OCI-M1 (cell line): ENCODE measurements at places on chromosomes 1 and 21.
A peak's percentile ranks its signal among the peaks of the same experiment; 100 is the strongest.

- DNase-seq = no peak
Observed at GRCh38 chr1:202278751-202279150, 63.0 kb downstream of the UBE2T start.

- peak; percentile 70 for DNase-seq
Observed at GRCh38 chr1:185207980-185208602, 51.1 kb downstream of the SWT1 start.

DNA sequence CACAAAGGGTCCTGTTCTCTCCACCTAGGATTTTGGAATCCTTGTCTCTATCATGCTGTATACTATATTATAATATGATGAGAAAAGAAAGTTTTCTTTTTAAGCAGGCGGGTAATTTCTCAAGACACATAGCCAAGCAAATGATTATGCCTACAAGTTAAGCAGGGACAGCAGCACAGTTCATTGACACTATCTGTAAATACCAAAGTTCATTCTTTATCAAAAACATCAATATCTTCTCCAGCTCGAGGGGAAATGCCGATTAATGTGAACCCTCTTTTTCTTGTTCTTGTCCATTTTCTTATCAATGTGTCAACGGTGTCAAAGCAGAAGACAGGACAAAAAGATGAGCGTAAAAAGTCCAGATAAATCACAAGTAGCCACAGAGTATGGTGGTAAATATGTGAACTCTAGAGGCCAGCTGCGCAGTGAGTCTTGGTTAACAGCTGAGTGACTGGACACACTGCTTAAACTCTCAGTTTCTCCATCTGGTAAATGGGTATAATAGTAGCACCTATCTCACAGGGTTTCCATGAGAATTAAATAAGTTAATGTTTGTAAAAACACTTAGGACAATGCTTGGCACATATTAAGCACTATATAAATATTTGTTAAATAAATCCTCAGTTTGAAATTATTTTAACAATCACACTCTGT lies 30.9 kb downstream of the LPAR3 start:
- no peak for DNase-seq

GRCh38 chr1:59504276-59504675 lies 207.4 kb downstream of the FGGY start:
- no peak for DNase-seq

- DNase-seq = peak; percentile 57
Observed at GRCh38 chr1:119815361-119815760, 4.1 kb upstream of the REG4 start.

- DNase-seq = no peak
Observed at GRCh38 chr1:198977909-198978308, 339.1 kb downstream of the PTPRC start.

GRCh38 chr1:62384276-62385005 lies 52.4 kb upstream of the USP1 start:
- DNase-seq = peak; percentile 12

DNA sequence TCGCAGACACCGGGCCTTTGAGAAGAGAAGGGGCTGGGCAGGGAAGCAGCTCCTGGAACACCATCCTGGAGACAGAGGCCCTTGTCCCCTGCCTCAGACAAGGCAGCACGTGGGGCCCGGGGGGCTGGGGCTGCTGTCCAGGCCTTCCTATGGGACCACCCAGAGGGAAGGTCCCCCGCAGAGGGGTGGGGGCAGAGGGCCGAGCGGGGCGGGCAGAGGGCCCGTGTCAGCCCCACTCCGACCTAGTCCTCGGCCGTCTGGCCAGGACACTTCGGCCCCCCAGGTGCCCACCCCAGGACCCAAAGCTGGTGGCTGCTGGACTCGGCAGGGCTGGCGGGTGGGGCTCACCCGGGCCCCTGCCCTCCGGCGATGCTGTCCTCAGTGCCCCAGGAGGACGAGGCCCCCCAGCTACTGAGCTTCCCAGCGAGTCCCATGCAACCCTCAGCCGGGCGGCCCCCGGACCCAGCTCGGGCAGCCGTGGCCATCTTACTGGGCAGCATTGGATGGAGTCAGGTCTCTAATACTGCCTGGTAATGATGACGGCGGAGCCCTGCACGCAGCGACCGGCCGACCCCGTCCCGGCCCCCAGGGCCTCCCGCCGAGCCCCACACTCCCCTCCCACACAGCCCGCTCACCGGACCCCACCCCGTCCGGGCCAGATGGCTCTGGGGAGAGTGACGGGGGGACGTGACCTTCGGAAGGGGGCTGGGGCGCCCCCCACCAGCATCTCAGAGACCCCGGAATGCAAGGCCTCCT lies 6.9 kb upstream of the TTLL10 start:
- no peak for DNase-seq

DNA sequence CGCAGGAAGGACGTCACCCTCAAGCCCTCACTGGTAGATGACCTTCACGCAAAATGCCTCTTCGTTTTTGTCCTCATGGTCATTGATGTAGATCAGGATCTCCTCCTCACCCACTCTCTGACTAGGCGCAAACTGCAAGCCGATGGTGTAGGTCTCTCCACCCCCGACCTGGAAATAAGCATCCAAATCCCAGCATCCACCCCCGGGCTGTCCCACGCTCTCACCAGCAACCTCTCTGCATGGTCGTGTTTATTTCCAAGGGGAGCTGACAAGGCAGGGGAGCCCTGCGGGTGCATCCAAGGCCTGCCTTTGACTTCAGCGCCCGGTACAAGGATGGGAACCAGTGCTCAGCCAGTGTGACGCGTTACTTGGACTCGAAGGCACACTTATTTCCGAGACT lies 129.0 kb downstream of the NPHP4 start:
- DNase-seq = no peak

- peak; percentile 28 for DNase-seq
Observed at GRCh38 chr1:219798283-219799030, 129.9 kb downstream of the SLC30A10 start.

- DNase-seq = peak; percentile 46
Observed at GRCh38 chr1:26078286-26079177, 11.1 kb upstream of the TRIM63 start.

- DNase-seq = no peak
Observed at GRCh38 chr21:26157801-26158200, 12.8 kb downstream of the APP start.

DNA sequence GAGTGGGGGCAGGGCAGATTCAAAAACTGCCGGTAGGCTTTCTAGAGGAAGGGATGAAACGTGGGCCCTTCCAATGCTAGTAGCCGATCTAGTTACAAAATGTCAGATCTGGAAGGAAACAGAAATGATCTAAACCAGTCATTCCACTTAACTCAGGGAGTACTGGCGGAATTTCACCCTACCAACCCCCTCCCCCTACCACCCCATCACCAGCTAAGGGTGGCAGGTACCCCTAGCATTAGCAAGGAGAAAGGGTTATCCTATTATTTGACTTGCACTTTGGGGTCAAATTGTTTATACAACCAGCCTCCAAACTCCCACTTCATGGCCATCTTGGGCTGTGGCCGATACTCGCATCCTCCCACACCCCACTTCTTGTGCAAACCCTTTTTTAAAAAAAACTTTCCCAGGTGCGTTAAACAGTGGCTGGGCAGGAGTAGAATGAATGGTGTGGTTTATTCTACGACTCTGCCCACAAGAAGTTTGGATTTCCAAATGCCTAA lies 644 bp upstream of the MRPL24 start:
- DNase-seq = no peak

- peak; percentile 86 for DNase-seq
Observed at GRCh38 chr21:36330904-36331303, 10.9 kb downstream of the MORC3 start.

DNA sequence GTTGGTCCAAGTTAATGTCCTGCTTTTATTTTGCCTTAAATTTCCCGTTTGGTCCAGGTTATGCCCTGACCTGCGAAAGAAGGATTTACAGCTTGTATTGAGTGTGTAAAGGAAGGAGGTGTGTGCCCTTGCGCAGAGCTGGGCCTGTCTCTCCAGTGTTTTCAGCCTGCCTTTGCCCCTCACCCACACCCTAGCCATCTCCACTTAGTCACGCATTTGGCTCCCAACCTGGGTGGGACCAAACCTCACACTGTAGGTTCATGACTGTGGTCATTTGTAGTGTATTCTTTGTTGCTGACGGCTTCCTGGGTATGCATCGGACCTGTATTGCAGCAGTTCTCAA lies 572 bp upstream of the SRSF10 start:
- DNase-seq = peak; percentile 81

DNA sequence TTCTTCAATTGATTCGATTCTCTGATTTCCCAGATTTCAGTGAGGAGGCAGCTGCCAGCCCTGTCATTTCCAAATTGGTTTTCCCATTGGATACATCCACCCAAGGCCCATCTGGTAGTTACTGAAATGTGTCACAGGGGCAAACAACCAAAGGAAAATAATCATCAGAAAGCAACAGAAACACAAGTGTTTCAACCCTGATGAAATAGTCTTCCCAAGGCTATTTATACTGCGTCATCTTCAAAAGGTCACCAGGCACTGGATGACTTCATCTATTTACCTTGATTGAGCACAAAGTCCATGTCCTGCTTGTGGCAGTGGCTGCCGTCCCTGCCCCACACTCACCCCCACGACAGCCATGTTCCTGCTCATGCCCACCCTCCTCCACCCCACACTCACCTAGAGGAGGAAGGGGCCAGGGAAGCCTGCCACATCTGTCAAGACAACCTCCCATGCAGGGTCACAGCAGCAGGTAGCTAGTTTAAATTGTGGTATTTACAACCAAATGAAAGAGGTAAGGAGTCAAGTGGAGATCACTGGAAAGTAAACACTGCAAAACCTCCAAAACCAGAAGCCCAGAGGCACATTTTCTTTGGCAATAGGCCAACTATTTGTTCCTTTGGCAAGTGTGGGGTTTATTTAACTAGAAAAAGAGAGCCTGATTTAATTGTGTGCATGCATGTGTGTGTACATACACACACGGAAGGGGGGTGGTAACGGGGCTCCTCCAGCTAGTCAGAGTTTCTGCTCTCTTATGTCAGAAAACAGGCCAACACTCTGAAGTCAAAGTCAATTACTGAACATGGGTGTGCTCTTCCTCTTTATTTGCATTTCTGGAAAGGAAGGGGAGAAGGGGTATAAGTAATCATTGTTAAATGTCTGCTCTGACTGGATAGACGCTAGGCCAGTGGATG lies 49.5 kb upstream of the RAB4A start:
- DNase-seq = no peak

- DNase-seq = peak; percentile 33
Observed at GRCh38 chr1:239616673-239617072, 230.3 kb downstream of the CHRM3 start.

DNA sequence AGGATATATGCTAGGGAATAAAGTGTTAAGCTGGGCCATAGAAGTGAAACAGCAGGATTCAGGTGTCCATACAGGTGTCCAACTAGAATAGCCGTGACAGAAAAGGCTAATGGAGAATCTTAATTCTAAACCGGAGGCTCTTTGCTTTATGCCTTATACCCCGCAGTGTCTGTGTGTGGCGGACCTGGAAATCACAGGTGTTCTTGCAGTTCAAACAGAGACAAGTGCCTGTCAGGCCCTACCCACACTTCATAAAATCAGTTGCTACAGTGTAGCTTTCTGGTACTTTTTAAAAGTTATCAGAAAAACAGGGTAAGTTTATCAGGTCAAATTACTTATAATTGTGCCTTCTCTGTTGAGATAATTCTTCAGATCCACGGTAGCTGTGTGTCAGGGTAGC lies 293.9 kb downstream of the LRRC7 start:
- DNase-seq = no peak

DNA sequence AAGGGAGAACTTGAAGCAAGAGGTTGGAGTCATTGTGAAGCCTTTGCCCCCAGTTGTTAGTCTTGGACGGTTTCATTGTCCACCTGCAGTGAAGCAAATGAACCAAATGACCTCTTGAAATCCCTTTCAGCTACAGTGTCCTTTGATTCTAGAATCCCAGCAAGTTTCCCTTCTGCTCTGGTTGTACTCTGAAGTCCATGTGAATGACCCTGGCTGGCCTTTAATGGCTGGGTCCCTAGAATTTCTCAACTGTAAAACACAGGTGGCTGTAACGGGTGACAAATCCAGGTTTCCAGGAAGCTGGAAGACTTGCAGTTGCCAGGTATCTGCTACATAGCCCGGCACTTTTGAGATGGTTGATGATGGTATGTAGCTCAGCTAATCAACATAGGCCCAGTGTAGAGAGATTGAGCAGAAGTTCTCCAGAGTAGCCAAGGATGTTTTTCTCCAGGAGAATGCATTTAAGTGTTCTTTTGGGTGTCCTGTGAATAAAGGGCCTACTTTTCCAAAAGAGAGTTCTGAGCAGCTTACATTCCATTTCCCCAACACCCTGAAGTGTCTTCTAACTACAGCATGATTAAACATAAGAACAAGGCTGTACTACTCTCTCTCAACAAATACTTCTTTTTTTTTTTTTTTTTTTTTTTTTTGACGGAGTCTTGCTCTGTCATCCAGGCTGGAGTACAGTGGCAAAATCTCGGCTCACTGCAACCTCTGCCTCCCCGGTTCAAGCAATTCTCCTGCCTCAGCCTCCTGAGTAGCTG lies 17.6 kb upstream of the SLC30A1 start:
- DNase-seq = no peak

DNA sequence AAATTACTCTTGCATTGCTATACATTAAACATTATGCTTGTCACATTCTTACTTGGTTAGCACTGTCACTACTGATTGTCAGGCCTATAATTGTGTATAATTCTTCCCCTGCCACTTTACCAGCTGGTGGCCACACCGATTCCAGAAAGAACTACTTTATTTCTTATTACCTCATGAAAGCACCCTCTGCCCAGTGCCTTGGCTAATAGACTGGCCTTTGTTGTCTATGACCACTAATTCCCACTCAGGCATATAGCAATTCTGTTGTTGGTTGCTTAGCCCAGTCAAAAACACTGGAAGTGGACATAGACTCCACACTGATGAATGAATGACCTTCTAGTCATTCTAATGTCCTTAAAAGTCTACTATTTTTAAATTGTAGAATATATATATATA lies 35.6 kb downstream of the MRPL39 start:
- no peak for DNase-seq

GRCh38 chr1:5667513-5668325 lies 324.5 kb downstream of the NPHP4 start:
- no peak for DNase-seq

DNA sequence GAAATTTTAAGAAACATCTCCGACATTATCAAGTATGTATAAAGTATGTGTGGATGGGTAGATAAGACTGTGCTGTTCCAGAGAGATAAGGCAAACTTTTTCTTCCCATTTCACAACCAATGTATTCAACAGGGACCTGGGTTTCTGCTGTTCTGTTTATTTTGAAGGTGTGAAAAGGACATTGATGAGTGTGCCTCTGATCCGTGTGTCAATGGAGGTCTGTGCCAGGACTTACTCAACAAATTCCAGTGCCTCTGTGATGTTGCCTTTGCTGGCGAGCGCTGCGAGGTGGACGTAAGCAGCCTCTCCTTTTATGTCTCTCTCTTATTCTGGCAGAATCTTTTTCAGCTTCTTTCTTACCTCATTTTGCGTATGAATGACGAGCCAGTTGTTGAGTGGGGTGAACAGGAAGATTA lies 174.0 kb downstream of the CRB1 start:
- peak; percentile 90 for DNase-seq

GRCh38 chr21:45293220-45293725 lies 5.6 kb upstream of the POFUT2 start:
- DNase-seq = no peak

GRCh38 chr1:26858160-26858559 lies 4.8 kb upstream of the SFN start:
- no peak for DNase-seq
